Gastrocnemius medialis (tissue), 4 donors: ENCODE measurements at places on chromosomes 1 and 21.
A peak's percentile ranks its signal among the peaks of the same experiment; 100 is the strongest.

DNA sequence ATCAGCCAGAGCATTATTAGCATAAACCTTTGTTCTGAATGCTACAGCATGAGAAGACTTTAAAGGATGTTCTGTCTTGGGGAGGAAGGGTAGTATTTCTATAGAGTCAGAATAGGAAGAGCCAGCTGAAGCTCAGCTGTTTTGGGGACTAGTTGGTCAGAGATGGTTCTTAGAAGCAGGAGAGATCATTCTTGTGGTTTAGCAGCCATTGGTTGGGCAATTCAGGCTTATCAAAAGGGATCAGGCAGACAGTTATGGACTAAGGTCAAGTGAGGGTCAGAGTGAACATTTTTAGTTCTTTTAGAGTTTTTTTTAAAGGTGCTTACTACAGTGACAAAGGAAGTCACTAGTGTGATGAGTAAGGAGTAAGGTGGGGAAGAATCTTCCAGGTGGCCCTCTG, 245.5 kb downstream of the RPS6KC1 start:
- no peak for DNase-seq

DNA sequence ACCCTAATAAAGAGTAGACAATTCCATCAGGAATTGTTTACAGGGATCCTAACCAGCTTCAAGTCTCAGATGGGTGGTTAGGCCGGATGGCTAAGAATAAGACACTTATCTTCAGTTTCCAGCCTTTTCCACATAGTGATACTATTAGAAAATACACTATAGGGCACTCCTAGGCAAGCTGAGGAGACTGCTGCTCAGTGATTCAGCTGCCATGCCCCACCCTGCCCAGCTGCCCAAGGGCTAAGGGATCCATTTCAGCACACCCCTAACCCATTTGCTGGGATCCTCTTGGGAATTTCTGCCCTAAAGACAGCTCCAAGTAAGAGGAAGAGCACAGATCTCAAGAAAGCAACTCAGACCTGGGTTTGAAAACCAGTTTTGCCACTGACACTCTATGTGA, 31.9 kb downstream of the PLPP3 start:
- no peak for DNase-seq

GRCh38 chr1:47178654-47179016, 11.2 kb downstream of the PDZK1IP1 start:
- no peak for DNase-seq

DNA sequence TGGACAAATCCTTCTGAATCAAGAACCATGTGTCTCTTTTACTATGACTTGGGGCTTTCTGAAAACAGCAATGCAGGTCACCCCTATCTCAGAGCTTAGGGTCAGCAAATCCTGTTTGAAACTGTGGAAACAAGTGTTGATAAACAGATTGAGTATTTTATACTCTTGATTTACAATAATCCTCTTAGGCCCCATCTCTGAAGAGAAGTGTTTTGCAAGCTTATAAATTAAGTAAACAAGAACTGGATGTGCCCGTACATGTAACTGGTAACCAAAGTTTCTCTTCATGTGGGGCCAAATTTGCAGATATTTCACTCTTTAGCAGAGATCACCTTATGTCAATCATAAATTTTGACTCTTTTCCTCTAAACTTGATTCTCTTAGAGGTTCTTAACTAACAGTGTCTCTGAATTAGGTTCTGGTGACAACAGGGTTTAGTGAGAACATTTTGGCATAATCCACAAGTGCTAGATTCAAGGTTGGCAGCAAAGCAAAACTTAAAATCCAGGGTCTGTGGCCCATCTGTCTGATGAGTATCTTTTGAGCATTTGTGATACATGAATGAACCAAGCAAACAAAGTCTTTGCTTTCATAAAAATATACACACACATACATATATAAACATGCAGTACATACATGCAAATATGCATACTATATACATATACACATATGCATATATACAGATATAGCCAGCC, 183.0 kb upstream of the HOOK1 start:
- no peak for DNase-seq

GRCh38 chr1:116915086-116915661, 5.5 kb downstream of the PTGFRN start:
- no peak for DNase-seq

GRCh38 chr1:169924829-169925228, 31.1 kb upstream of the SCYL3 start:
- DNase-seq: no peak

- DNase-seq: no peak
These were observed 24.4 kb upstream of the DEPDC1 start for GRCh38 chr1:68521286-68521685.

GRCh38 chr21:41616031-41616591, 108.2 kb upstream of the TMPRSS2 start:
- peak; percentile 22 for DNase-seq

GRCh38 chr1:19495000-19495656, 9.8 kb upstream of the CAPZB start:
- no peak for DNase-seq

GRCh38 chr1:236209713-236210112, 67.4 kb downstream of the GPR137B start:
- no peak for DNase-seq

DNA sequence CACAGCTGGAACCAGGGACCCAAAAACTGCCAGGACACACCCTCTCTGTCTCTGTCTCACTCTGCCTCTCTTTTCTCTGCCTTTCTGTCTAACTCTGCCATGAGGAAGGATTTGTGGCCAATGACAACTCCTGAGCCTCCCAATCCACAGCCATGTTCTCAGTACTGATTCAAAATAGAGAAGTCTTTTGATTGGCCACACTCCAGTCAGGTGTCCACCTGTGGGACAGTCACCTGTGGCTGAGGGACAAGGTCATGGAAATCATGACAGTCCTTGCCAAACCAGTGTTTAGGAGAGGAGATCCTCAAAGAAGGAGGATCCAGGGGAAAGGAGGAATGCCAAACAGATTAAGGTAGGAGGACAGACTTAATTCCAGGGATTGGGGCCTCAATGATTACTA, 15.8 kb downstream of the TINAGL1 start:
- DNase-seq: no peak

DNA sequence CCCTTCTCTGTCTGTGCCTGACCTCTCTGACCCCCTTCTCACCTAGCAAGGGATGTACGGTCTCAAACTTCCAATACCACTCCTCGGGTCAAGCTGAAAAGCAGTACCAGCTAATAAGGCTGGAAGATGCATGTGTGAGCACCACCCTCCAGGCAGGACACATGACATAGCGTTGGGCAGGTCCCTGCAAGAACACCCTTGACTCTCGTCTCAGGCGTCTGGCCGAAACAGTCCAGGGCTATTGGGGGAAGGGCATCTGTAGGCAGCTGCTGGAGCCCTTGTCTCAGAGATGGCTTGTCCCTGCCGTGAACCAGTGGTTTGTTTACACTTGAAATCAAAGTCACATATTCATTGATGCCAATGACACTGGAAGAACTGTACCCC, 56.5 kb downstream of the CD46 start:
- DNase-seq: peak; percentile 70

DNA sequence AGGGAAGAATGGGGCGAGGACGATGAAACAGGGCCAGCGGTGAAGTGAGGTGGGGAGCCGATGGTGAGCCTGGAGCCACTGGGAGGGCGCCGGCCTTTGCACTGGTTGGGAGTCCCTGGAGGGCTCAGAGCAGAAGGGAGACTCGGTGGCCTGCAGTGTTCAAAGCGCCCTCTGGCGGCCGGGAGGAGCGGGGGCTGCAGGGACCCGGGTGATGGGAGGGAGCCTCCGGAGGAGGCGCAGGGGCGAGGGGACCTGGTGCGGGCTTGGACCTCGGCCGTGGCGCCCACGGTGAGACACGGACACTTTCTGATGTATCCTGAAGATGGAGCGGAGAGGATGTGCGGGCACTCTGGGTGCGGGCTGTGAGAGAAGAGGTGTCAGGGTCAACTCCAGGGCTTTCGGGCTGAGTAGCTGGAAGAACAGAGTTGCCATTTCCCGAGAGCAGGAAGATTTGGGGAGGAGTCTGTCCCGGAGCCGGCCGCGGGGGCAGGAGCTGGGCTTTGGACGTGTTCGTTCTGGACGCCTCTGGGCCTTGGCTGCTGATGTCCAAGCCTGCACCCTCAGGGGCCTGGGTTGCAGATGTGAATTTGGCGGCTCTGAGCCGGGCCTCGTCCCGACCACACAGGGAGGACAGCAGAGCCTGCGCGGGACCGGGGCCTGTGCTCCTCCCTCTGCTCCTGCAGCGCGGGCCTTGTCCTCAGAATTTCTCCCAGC, 29.7 kb downstream of the HEYL start:
- DNase-seq: peak; percentile 7

- DNase-seq: no peak
These were observed 29.1 kb downstream of the TEX35 start for GRCh38 chr1:178541829-178542553.

DNA sequence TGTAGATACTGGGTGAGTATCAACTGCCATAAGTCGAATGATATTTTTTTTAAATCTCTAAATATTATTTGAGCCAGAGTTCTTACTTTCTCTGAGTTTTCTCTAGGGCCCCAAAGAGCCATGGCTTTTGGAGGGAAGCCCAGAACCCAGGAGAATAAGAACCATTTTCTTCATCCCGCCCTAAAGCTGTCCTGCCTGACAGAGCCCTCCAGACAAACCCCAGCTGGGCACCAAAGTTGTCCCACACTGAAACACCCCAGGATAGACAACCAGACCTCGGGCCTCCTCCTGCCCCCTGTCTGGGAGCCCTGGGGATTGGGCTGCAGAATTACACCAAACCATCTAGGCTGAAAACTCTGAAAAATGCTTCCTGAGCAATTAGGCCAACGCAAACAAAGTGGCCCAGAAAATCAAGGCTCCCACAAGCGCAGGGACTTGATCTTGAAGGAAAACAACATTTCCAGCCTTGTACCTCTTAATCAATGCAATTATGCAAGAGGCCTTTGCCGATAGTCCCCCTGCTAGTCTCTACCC, 113.1 kb downstream of the RRAGC start:
- no peak for DNase-seq

DNA sequence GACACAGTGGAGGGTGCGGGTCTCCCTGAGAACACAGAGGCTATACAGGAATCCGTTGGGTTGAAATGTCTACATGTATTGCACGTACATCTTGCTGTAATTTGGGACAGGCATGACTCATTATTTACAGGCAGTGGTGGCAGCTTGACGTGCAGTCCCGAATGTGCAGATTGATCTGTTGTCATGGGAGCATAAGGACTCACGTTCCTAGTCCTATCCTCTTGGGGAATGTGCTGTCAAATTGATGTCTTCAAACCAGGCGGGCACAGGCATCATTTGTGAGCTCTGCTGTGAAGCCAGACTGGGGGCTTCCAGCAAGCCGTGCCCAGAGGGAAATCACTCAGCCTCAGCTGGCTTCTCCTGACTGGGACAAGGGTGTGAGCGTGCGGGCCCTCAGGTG, 40.5 kb downstream of the S100B start:
- no peak for DNase-seq

GRCh38 chr1:34715139-34715538, 39.7 kb upstream of the GJB5 start:
- DNase-seq: no peak

DNA sequence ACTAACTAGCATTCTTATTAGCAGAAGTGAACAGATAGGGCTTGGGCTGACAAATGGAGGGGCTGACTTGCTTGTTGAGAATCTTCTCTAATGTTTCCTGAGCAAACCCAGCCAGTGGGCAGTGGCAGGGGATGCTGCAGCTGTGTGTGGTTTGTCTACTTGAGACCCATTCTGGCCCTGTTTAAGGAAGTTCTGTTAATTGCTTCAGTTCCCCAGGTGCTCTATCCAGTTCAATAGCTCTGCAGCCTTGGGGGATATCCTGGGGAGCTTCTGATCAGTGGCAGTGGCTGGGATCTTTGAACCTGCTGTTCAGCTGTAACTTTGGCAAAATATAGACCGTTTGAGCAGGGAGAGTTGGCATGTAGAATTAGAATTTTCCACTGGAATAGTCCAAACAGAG, 137.4 kb downstream of the ZNF326 start:
- DNase-seq: no peak

DNA sequence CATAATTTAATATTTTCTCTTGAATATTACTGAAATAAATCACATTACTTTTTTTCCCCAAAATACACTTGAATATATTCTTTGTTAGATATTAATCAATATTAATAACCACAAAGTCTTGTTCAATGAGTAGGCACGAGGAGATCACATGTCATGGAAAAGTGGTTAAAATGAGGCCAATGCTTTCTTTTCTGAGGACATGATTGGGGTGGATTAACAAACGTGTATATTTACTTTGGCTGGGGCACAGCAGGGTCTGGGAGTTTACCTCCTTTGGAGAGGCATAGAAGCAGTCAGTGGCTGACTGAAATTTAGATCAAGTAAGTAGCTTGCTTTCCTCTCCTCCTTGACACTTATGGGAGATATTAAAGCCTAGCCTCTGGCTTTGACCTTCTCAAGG, 664.3 kb upstream of the B3GALT2 start:
- no peak for DNase-seq

DNA sequence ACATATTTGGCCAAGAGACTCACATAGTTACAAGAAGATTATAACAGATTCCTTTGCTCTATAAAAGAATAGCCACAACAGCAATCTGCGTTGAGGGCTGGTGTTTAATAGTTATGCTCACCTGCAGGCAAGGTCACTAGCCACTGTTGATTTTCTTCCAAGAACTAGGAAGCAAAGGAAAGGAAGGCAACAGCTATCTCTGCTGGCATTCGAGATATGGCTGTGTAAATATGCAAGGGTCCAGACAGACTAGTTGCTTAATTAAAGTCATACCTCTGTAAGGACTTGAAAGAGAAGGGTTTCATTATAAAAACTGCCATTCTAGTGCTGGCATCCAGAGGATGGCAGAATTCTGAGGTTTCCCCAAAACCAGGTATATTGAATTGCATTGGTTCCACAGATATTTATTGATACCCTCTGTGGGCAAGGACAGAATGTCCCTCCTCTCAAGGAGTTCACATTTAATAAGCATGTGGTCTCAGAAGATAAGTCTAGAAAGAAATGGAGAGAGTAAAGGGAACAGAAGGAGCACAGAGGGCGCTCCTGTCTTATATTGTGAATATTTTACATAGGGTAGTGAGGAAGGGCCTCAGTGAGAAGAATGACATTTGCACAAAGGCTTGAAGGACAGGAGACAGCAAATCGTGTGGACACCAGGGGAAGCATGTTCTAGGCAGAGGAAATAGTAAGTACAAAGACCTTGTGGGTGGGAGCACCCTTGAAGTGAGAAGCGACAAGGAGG, 23.6 kb upstream of the PLEKHA6 start:
- no peak for DNase-seq

GRCh38 chr1:50289495-50289894, 133.7 kb downstream of the DMRTA2 start:
- DNase-seq: no peak

GRCh38 chr1:48917901-48918603, 141.4 kb upstream of the BEND5 start:
- no peak for DNase-seq

- DNase-seq: no peak
These were observed 19.7 kb upstream of the AK2 start for GRCh38 chr1:33056426-33056825.

DNA sequence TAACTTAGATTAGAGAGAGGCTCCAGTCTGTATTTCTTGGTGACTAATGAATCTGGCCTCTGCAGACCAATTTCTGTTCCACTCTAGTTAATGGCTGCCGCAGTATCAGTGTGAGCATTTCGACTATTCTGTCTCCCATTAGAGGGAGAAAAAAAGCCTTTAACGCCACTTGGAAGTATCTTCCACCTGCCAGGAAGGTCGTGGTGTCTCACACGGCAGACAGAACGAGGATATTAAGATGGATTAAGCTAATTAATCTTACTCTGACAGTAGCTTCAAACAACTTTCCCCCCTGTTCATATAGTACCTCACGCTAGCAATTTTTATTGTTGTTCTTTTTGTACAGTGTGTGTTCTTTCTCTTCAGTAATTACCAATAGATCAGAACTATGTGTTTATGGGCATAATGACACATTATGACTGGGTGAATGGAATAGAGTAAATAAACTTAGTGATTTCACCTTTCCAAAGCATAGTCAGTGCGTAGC, 153.8 kb downstream of the ADGRL2 start:
- DNase-seq: no peak
